ENCODE measurements at places on chromosomes 3 and 15.

DNA sequence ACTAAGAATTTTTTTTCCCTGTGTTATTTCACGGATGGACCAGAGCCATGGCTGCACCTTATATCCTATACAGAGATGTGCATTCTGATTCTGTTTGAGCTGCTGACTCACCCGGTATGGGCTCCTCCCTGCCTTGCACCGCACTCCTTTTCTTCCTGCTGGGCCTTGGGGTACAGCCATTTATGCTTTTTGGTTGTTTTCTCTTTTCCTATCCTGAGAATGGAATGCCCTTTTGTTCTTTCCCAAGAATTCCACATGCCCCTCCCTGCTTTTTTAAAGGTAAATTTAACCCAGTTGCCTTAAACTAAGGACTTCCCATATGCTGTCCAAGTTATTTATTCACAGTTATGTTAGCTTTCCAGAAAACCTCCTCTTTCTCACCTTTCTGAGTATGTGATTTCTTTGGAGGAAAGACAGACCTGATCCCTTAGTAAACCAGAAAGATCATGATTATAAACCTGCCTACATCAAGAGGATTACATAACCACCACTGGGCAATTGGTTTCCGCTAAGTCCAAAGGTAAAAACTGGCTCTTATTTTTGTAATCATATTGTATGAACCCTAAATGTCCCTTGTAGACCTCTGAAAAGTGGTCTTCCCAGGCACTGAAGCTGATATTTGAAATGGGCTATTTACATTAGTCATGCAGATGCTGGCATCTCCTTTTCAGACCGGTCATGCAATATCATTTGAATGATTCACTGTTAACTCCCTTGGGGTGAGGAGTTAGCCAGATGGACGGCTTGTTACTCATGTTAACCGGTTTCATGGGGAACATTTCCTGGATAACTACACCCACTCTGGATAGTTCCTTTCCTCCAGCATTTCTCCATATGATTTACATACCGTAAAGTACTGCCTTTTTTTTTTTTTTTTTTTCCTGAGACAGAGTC, 45.5 kb downstream of the TMOD3 start:
- no peak for DNase-seq

DNA sequence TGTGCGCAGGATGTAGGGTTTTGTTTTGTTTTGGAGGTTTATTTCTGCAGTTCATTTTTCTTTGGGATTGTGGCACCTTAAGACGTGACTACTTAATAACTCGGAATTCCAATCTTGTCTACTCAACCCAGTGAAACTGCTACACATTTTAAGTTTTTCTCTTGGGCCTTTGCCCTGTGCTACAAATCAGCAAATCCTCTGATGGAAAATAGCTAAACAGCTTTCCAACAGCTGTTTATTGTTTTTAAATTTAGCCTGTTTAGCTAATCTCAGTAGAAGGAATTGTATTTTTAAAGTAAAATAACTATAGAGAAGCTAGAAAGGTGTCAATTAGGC, 48.4 kb downstream of the OPA1 start:
- no peak for DNase-seq

GRCh38 chr3:134803051-134803505, 8.0 kb downstream of the EPHB1 start:
- no peak for DNase-seq

DNA sequence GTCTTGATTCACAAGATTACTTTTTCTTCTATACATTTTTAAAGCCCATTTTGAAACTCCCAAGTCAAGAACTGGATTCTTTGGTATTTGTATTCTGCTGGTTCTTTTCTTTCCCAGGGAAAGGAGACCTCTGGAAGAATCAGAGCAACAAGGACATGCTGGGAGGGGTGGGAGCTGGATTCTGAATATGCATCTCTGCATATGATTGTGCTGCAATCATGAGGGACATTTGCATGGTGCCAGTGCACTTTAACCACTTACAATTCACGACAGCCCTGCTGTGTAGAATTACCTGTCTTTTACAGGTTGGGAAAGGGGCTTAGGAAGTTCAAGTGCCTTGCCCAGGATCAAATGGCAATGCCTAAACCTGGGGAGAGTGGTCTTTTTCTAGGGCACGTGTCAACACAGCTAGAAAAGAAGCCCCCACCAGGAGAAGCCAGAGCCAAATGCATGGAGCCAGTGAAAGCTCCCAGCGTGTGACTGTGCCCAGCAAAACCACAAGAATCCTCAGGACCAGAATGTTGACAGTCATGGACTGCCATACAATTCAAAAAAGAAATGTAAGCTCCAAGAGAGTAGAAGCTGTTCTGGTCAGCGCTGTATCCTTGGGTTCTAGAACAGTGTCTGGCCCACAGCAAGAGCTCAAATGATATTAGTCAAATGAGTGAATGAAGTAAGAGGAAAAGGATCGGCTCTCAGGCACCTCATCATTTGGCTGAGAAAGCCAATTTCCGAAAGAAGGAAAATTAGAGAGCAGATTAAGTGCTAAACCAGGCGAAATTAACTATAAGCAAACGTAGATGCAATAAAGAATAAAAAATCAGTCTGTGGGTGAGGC, 84.5 kb upstream of the MEF2A start:
- no peak for DNase-seq

- DNase-seq: no peak
Observed at GRCh38 chr3:99407257-99407656, 231.1 kb upstream of the COL8A1 start.

DNA sequence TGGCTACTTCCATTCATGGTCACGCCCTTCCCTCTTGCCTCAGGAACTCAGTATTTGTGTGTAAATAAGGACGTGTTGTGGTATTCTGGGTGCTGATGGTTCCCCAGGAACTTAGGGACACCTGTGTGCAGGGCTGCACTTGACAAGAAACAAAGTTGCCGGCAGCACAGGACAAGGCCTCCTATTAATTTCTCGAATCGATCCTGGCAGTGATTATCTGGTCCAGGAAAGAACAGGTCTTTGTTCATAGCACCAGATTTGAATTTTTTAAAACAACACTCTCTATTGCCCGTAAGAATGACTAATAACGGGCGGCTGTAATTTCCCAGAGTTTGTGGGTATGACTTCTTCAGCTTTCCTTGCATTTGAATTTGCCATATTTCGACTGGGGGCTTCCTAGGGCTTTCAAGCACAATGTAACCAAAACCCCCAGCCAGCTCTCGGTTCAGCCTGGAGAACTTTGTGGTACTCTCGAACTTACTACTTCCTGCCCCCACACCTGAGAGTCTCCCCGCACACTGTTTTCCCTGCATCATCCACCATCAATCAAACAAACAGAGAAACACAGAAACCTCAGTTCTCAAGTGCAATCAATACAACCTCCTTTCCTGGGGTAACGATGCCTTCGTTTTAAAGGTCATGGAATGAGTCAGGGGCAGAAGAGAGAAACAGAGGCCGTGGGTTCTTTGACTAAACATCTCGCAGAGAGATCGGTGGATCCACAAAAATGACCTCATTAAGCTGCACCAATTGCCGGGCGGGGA, 241.7 kb upstream of the ICE2 start:
- no peak for DNase-seq

- DNase-seq: no peak
Observed at GRCh38 chr3:71930056-71930991, 145.4 kb upstream of the PROK2 start.

- DNase-seq: peak; percentile 30
Observed at GRCh38 chr3:38203690-38204089, 38.4 kb downstream of the OXSR1 start.

DNA sequence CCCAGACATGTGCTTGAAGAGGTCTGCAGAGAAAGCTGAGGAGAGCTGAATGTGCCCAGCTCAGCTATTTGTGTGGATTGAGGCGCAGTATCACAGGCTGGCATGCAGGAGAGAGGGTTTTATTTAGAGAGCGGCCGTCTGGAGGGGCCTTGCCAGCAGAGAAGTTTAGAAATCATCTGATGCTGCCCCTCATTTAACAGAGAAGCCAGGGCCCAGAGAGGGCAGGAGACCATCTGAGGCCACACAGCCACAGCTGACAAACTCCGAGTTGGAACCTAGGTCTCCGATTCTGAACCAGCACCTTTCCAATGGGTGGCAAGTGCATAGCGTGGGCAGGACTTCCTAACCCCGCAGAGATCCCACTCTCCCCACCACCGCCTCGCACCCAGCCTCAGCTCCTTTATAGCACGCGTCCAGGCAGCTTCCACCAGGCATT, 101.0 kb downstream of the LSM3 start:
- no peak for DNase-seq

DNA sequence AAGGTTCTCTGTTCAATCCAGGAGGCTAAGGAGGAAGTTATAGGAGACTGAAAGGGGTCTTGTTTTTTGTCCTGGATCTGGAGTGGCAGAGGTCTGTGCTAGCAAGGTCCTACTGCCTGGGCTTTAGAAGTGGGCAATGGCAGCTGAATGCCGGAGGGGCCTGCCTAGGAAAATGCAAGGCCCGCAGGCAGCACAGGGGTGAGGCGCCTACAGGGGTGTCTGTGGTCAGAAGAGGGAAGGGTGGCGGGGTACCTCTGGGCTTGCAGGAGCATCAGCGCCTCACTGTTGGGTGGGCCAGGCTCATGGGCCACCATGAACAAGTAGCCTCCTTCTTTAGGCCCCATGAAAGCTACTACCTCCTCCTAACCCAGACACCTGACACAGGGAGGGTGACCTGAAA, 175.4 kb downstream of the PEX5L start:
- no peak for DNase-seq

DNA sequence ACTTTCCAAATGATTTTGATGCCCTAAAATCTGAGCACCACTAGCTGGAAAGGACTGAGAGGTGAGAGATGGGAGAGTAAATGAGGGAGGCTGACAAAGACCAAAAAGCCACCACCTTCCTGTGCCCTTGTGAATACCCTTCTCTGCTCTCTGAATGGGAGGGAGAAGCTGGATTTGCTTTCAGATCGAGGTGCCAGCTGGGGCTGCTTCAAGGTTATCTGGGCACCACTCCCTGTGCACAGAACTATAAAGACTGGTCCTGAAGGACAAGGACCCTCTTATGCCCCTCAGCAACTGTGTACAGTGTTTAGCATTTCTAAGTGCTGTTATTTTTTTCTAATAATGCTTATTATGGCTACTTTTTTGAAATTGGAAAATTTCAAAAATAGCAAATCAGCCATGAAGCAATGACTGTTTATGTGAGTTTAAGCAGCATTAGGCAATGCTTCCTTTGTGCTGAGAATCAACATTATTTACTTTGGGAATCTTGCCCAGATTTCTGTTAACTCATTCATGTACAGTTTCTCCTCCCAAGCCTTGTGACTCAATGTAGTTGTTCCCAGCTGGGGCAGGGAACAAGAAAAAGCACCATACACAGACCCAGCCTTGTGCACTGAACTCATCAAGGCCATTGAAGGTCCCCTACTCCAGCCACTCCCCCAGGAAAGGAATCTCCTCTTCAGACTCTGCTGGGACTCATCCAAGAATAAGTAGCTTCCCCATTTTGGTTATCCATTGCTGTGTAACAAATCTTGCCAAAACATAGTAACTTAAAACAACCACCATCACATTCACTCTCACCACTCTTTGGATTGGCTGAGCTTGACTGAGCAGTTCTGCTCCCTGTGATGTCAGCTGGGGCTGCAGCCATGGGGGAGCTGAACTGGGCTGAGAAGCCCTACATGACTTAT, 37.3 kb upstream of the CDV3 start:
- no peak for DNase-seq

- DNase-seq: no peak
Observed at GRCh38 chr3:157789162-157789561, 285.9 kb upstream of the VEPH1 start.

DNA sequence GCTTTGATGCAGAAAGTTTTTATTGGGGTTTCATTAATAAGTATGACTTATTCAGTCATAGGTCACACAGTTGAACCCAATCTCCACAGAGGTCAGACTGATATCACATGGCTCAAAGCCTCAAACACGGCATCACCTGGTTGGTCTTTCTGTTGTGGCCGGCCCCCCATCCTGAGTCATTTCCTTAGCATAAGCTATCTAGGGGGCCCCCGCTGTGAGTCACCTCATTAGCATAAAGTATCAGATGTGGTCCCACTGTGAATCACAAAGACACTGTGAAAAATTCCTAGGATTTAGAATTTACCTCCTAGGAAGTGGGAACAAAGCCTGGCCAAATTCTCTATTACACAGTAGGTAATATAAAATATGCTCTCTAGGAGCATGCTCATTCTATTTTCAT, 502.2 kb downstream of the PYDC2 start:
- DNase-seq: no peak

DNA sequence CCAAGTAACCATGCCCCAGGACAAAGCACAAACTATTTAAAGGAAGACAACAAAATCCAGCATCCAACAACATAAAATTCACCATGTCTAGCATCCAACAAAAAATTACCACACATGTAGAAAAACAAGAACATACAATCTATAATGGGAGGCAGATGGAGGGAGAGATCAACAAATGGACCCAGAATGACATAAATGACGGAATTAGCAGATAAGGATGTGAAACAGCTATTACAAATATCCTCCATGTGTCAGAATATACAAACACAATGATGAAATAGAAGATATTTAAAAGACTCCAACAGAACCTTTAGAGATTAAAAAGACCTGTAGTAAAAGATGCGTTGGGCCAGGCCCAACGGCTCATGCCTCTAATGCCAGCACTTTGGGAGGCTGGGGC, 10.8 kb downstream of the LYSMD4 start:
- DNase-seq: no peak

GRCh38 chr3:58490860-58491501, 915 bp upstream of the KCTD6 start:
- no peak for DNase-seq

- DNase-seq: peak; percentile 95
Observed at GRCh38 chr15:77543159-77543882, 89.4 kb downstream of the LINGO1 start.

DNA sequence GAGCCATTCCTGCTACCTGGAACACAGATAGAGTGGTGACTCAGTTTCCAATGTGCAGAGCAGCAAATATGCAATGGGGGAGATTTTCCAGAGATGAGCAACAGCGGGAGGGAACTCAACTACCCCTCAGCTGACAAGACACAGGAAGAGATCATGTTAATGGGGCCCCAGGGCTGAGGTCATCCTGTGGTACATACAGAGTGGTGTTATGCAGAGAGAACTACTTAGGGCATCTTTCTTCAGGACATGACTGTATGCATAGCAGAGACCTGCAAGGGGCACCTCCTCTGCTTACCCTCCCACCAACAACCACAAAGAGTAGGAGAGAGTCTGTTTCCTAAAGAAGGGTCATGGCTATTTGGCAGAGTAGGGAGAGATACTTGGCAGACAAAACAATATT, 6.8 kb upstream of the TBC1D5 start:
- no peak for DNase-seq

DNA sequence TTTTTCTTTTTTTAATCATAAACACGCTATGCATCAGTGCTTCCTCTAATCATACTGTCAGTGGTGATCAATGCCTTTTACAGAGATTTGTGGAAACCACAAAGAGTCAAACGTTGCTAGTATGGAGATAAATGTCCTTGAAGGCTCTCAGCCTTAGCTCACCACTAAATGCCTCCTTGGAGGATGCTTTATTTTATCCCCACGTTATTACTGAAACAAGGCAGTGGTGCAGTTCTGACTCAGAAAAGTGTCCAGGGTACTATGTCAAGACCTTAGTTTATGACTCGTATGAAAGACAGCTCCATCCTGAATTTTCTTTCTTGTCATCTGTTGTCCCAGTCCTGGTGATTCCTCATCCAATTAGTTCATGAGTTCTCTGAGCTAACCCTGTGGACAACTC, 1146.7 kb downstream of the IGSF11 start:
- DNase-seq: no peak
